Inflammatory macrophage (primary cell): ENCODE measurements at places on chromosomes 6 and 20.
A peak's percentile ranks its signal among the peaks of the same experiment; 100 is the strongest.

GRCh38 chr6:39952167-39952566 lies 17.9 kb upstream of the MOCS1 start:
- no peak for DNase-seq

GRCh38 chr20:1255675-1256074 lies 10.4 kb upstream of the SNPH start:
- DNase-seq = no peak

- DNase-seq = peak; percentile 69
These were observed 19.0 kb upstream of the TLDC2 start for GRCh38 chr20:36856691-36857635.

DNA sequence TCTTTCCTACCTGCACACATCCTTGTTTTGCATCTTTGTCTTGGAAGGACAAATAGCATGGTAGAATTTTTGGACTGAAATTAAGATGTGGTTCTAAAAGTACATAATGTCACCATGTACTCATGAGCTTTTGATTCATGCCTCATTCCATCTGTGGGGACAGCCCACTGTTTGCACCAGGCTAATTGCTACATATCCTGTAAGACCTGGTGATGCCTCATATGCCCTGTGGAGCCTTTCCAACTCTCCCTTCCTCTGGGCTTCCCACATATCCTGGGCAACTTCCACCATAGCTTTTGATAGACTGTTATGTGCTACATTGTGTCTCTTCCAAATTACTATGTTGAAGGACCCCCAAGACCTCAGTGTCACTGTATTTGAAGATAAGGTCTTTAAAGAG lies 213.6 kb upstream of the PREP start:
- DNase-seq = peak; percentile 41

DNA sequence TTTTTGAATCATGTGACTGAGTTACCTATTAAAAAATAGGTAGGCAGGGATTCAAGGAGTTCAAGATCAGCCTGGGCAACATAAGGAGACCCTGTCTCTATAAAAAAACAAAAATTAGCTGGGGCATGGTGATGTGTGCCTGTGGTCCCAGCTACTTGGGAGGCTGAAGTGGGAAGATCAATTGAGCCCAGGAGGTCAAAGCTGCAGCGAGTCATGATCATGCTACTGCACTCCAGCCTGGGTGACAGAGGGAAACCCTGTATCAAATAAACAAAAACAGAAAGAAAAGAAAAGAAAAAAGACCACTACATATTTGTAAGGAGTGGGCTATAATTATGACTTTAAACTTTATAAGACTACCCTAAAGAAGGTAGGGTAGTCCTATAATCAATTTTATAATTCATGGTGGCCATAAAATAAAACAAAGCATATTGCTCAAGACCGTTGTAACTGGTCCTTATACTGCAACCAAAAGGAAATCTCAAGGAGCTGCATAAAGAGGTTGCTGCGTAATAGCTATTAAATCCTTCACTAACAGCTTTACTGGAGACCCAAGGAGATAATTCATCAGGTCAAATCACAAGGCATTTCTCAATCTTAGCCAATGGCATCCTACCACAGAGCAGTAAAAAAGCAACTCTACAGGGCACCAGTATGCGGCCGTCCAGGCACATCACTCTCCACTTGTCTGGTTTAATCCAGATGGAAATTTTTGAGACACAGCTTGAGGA lies 13.5 kb downstream of the PIGU start:
- no peak for DNase-seq

GRCh38 chr6:149895048-149895590 lies 2.8 kb downstream of the RAET1E start:
- no peak for DNase-seq

- no peak for DNase-seq
These were observed 26.1 kb upstream of the VAPB start for GRCh38 chr20:58362970-58363369.
